GM12878 (cell line): ENCODE measurements at places on chromosomes 6 and 20. TPM values are rescaled to one million over a fixed set of nuclear protein-coding genes. Genes with fewer than 3 reads are reported as not detected.

SAMD5 gene
- 0.23 TPM in 1 of 2 replicates, not detected in the other for total RNA-seq

- DNase-seq, result no peak
These were observed 19.5 kb downstream of the CPXM1 start for GRCh38 chr20:2780948-2781347.

GRCh38 chr20:53387983-53388675 lies 205.5 kb downstream of the ZNF217 start:
- DNase-seq, result no peak

LHFPL5 gene
- not detected in 2 replicates for total RNA-seq

- no peak for DNase-seq
These were observed 76.7 kb downstream of the DACT2 start for GRCh38 chr6:168242940-168243225.

GRCh38 chr6:2665146-2666070 lies 85.3 kb downstream of the MYLK4 start:
- no peak for DNase-seq

- DNase-seq, result no peak
These were observed 9.3 kb upstream of the EDN1 start for GRCh38 chr6:12280902-12281301.

IPCEF1 gene
- 4.9 and 6.8 TPM in 2 replicates for total RNA-seq
